ENCODE measurements at places on chromosomes 1 and 21.

GRCh38 chr1:38820860-38821259 lies 38.7 kb downstream of the RRAGC start:
- DNase-seq, result no peak

DNA sequence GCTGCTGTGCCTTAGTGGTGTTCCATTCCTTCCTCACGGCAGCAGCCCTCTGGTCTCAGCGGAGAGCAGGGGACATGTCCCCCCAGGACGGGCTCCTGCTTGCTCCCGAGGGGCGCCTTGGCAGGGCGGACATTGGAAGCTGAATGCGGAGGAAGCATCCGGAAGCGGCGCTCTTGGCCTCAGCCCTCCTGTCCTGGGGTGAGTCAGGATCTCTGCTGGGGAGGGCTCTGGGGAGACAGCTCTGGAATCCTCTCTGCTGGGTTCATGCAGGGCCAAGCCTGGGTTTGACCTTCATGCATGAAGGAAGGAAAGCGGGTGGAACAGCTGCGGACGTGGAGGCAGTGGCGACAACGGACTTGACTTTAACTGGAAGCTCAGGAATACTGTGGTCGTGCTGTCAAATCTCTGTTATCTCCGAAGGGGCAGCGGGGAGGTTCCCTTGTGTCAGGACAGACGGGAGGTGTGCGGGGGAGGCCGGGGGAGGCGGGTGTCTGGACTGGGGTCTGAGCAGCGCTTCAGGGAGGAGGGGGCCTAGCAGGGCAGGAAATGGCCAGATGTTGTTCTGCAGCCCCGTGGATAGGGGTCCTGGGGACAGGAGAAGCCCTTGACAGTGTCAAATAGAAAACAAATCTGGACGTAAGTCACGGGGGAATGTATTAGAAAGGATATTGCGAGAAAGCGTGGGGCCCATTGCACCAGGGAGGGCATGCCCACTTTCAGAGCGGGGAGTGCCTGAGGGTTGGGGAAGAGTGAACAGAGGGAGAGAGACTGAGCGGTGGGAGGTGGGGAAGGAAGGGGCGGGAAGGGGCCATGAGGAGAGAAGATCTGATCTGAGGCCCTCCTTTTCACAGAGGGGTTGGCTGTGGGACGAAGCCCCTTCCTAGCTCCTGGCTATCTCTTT lies 26.6 kb downstream of the CRYAA start:
- DNase-seq, result no peak

DNA sequence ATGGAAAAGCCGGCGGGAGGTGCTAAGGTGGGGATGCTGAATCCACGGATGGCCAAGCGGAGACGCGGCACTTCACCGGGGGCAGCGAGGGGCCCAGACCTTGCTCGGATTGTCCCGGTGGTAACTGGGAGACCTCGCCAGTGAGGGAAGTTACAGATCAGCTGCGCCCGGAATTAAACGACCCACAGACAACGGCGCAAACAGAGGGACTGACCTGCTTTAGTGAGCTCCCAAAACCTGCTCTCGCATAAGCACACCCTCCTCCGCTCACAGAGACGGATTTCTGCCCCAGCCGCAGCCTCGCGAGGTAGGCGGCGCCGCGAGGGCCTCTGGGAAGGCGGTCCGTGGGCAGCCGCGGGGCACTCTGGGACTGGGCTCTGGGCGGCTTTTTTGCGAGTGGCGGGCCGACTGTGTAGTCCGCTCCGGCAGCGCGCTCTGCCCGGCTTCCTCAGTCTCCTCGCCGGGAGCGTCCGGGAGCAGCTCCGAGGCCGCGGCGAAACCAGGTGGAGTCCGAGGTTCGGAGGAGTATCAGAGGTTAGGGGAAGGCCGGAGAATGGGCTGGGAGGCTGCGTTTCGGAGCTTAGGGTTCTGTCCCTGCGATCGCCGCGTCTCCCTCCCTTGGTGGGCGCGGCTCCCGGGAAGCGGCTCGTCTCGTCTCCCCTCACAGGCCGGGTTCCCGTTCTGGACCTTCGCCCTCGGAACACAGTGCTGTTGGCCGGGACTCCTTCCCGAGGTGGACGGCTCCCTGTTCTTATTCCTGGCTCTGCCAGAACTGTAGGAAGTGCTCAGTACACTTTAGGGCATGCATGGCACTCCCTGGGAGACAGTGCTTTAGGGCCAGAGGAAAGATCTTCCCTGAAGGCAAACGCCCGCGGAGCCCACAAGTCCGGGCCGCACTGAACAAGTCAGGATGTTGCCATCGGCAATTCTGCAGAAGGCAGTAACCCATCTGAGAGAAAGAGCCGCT lies at the start of gene EXO5:
Gene EXO5 (plus strand): TSS at position 393 of the 967 bp plus-strand sequence. CDS start 5,778 bp downstream, outside the sequence.
- peak; percentile 45 for DNase-seq

- no peak for DNase-seq
Observed at GRCh38 chr1:58829866-58830265, 46.0 kb upstream of the JUN start.

GRCh38 chr1:187605736-187606135 lies 777.0 kb downstream of the PLA2G4A start:
- DNase-seq, result peak; percentile 49

DNA sequence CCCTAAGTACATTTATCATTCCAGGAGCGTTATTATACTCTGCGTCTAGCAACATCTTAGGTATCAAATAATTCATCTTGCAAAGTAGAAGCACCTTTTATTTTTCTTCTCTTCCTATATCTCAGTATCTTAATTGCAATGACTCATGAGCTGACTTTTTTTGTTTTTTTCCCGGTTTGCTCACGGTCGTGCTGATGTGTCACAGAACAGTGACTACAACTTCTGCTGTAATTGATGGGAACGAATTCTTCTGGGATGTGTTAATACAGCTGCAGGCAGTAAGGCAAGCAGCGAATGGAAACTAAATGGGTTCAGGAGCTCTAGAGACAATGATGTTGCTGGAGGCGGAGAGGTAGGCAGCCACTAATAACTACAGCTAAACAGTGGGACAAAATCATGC lies 89.8 kb upstream of the TMPRSS15 start:
- peak; percentile 56 for DNase-seq

DNA sequence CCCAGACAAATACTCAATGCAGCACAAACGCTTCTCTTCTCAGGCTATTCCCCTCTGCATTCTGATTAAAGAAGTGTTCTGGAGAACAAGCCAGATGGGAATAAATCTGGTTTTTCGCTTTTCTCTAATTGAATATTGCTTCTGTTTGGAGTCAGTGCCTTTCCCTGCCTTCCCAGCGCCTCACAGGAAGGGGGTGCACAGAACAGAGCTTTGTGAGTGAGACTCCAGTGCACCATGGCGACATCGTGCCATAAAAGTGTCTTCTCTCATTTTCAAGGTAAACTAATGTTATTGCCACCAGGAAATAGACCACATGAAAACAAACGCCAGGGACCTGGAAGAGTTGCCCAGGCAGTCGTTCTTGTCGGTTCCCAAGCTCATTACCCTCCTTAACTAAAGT lies 43.6 kb upstream of the SLC45A1 start:
- no peak for DNase-seq

DNA sequence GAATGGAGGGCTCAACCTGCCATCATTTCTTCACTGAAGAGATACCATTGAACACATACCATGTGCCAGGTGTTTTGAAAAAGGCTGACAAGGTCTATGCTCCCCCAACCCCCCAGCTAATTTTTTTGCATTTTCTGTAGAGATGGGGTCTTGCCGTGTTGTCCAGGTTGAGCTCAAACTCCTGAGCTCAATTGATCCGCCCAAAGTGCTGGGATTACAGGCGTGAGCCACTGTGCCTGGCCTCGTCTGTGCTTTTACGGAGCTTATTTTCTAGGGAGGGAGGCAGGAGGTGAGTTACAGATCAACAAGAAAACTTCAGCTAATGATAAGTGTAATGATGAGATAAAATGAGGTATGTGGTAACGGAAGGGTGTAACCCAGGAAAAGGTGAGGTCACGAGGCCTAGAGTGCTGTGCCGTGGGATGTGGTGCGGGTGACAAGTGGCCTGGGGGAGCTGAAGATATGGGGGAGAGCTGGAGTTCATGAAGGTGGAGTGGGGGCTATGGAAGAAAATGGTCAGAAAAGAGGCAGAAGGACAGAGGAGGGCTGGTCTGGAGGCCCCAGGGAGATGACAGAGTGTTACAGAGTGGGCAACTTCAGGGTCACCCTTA lies 28.2 kb downstream of the FAAH start:
- no peak for DNase-seq

- DNase-seq, result no peak
Observed at GRCh38 chr1:72705921-72706320, 423.6 kb upstream of the NEGR1 start.

DNA sequence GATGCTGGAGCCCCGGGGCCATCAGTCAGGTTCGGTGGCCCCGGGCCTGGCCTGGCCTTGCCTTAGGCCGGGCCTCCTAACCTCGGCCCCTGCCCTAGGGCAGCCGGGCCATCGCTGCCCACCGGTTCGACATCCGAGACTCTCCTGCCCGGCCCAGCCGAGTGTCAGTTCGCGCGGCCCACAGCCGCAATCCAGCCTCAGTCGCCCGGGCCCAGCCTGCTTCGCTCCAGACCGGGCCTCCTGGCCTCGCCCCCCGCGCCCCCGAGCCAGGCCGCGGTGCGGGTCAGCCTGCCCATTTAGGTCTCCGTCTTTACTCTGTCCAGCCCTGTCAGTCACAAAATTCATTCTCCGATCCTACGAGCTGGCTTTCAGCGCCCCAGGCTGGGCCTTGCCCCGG lies 777 bp downstream of the LRRC41 start:
- peak; percentile 24 for DNase-seq

DNA sequence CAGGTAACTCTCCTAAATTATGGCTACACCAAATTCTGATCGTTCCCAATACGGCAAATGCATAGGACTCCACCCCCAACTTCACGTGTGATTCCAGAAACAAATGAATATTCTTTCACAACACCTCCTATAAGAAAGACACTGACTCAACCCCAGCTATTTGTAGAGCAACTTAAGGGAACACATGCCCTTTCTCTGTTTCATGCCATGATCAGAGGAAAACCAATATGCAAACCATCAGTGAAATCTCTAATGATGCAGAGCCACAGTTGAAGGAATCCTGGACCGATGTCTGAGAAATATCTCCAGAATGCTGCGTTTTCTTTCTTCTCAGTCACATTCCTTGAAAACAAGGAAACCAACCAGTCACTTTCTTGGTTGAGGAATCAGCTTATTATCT lies 164.2 kb upstream of the PTBP2 start:
- no peak for DNase-seq

GRCh38 chr1:205172729-205173366 lies 38.7 kb downstream of the DSTYK start:
- DNase-seq, result peak; percentile 98

DNA sequence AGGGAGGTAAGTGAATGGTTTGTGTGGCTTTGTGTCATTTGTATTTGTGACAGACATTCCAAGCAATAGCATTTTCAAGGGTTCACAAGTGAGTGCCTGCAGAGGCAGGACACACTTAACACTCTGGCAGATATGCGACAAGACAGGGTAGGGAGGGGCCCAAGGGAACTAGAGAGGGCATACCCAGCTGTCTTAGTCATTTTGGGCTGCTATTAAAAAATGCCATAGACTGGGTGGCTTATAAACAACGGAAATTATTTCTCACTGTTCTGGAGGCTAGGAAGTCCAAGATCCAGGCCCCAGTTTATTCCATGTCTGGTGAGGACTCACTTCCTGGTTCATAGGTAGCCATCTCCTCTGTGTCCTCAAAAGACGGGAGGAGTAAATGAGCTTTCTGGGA lies 137.4 kb downstream of the FGGY start:
- DNase-seq, result peak; percentile 86

GRCh38 chr1:184610876-184611595 lies 143.6 kb downstream of the EDEM3 start:
- no peak for DNase-seq

DNA sequence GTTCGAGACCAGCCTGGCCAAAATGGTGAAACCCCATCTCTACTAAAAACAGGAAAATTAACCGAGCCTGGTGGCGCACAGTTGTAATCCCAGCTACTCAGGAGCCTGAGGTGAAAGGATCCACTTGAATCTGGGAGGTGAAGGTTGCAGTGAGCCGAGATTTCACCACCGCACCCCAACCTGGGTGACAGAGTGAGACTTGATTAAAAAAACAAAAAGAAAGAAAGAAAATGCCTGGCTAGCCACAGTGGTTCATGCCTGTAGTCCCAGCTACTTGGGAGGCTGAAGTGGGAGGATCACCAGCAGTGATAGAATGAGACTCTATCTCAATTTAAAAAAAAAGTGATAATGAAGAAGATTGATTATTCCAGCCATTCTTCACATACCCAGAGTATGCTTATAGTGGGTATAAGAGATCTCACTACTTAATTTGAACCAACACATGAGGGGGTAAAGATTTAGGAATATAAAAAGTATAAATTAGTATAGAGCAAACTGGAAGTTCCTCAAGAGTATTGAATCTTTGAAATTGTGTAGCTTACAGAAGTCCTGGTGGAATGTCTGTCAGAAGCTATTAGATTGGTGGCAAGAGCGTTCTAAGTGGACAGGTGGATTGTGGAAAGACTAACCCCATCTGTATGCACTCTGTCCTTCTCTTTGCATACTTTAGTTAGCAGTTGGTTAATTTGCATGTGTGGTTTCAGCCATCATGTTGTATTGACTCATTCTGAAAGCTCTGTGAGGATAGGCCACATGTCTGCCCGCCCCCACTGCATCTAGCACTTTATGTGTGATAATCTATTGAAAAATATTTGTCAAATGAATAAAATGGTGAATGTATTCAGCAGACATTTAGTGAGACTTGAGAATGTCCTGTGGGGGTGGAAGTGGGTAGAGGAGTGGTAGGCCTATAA lies 25.0 kb downstream of the RLF start:
- no peak for DNase-seq

GRCh38 chr1:203521074-203521794 lies 27.3 kb downstream of the OPTC start:
- no peak for DNase-seq

Measured in PC-3 (cell line).